ENCODE measurements at places on chromosomes 11 and 22.

DNA sequence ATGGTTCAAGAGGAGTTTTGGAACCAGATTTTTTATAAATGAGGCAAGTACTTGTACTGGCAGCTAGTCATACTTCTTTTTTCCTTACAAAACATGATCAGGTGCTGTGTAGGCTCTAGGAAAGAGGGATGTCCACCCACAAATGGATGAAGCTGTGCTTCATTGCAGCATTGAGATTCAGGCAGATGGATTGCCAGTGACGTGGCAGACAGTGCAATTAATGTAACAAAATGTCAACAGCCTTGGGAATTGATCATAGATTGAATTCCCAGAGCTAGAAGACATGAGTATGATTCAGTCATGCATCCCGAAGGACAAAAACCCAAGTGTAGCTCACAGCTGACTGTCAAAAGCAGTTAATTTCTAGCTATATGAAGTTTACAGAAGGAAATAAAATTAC is 99.2 kb upstream of the RASSF10 start:
- DNase-seq, result no peak

DNA sequence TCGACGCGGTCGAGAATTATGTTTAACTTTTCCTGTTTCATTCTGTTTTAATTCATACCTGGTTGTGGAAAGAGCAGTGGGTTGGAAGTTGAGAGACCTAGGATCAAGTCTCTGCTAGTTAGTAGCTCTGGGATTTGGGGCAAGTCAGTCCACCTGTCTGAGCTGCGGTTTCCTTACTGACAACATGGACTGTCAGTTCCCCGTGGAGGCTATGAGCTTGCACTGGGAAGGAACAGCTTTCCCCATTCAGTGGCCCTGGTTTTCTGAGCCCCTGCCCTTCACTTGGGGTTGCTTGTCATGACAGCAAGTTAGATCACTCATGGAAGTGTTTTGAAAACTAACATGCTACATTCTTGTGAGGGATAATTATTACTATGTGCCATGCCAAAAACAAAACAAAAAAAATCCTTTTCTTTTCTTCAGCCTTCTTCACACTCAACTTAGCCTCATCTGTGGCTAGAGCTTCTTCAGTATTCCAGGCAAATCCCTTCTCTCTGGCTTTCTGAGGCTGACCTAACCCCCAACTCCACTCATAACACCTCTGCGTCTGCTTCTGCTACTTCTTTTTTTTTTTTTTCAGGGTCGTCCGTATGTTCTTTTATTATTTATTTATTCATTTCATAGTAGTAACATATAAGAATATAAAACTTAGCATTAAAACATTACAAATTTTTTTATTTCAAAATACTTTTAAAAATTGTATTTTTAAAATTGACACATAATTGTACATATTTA is 43.0 kb upstream of the ZBED5 start:
- no peak for DNase-seq

- DNase-seq, result no peak
Measured at GRCh38 chr22:24506802-24507438, 11.8 kb downstream of the UPB1 start.

DNA sequence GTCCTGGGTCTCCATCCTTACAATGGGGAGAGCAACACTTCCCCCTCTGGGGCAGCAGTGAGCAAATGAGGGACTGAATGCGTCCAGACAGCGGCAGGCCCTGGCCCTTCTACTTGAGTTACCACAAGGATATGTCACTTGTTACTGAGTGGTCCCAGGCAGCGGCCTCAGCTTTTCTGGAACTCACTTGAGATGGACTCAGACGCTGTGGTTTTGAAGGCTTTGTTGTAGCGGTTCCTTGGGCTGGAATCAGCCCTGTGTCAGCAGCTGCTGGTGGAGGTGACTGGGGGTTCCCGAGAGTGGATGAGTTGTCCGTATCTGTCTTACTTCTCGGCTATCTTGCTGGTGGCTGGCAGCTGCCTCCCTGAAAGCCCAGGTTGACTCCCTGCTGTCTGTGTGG is 77.0 kb downstream of the MICAL2 start:
- DNase-seq, result no peak

- no peak for DNase-seq
Measured at GRCh38 chr11:59756845-59757244, 1.7 kb downstream of the STX3 start.

GRCh38 chr22:49826603-49827270 is 936 bp downstream of the BRD1 start:
- no peak for DNase-seq

DNA sequence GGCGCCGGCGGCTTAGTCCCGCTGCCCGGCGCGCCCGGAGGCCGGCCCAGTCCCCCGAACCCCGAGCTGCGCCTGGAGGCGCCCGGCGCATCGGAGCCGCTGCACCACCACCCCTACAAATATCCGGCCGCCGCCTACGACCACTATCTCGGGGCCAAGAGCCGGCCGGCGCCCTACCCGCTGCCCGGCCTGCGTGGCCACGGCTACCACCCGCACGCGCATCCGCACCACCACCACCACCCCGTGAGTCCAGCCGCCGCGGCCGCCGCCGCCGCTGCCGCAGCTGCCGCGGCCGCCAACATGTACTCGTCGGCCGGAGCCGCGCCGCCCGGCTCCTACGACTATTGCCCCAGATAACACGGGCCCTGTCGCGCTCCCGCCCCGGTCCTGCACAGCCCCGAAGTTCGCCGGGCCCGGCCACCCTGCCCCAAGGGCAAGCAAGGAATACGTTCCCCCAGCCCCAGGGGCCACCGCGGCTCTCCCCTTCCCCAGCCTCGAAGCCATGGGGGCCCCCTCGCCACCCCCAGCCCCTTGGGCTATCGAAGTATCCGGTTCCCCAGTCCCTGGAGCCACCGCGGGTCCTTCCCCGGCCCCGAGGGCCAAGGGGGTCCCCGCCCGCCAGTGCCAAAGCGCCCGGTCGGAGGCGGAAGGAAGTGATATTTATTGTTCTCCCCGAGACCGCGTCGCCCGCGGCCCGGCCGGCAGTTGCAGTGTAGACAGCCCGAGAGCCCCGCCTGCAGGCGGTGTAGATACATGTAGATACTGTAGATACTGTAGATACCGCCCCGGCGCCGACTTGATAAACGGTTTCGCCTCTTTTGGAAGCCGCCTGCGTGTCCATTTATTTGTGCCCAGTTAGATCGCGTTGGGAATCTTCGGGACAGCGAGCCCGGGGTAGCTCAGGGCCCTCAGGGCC is 6.2 kb downstream of the TBX1 start:
- DNase-seq, result no peak
